LNCaP clone FGC (cell line): ENCODE measurements at places on chromosomes 16 and 17.

DNA sequence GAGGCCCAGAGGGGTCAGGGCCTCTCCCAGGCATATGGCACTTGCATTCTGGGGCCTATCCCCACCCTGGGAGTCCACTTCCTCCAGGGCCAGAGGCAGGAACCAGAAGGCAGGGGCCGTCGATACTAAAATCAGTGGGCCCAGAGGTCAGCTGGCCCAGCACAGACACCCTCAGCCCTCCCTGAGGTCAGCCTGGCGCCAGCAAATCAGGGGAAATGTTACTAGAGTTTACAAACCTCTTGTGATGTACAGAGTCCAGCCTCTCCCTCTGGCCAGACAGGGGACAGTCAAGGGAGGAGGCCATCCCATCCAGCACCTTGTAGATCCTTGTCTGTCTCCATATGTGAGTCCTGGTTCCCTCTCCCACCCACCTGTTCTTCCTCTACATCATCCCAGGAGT lies 10.8 kb downstream of the CDH5 start:
- no peak for DNase-seq

DNA sequence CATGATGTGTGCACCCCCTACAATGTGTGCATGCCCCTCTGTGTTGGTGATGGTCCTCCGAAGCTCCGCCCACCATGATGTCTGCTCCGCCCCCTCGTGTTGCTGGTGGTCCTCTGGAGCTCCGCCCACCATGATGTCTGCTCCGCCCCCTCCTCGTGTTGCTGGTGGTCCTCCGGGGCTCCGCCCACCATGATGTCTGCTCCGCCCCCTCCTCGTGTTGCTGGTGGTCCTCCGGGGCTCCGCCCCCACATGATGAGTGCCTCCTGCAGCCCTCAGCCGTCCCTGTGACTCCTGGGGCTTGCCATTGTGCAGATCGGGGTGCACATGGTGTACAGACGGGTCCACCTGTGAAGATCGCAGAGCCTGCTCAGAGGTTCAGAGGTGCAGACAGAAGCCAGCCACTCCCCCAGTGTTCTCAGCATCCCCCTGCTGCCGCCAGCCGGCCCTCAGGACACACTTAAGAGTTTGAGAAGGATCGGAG lies 129.1 kb upstream of the CHMP6 start:
- DNase-seq = no peak

DNA sequence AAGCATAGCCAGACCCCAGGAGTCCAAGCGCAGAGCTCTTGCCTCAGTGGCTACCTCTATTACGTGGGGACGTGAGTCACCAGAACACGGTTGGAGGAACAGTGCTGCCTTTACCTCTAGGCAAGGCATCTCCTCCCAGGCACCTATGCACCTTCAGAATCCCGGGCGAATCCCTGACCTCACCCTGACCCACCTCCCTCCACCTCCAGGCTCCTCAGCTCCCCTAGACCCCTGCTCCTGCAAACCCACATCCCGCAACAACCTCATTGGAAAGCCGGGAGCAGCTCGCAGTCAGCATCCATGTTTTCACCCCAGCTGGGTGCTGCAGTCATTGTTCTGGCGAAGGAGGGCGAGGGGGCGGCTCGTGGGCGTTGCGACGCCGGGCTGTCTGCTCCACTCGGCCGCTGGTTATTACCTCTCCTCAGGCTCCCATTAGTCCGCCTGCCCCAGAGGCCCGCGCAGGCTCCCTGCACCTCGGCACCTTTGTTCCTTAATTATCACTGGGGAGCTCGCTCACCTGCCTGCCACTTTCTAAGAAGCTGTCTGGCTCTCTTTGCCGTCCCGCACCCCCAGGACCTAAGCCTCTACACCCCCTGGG lies 24.6 kb upstream of the DLX4 start:
- no peak for DNase-seq

GRCh38 chr16:30656974-30657865 lies 1.0 kb upstream of the FBRS start:
- DNase-seq = no peak

DNA sequence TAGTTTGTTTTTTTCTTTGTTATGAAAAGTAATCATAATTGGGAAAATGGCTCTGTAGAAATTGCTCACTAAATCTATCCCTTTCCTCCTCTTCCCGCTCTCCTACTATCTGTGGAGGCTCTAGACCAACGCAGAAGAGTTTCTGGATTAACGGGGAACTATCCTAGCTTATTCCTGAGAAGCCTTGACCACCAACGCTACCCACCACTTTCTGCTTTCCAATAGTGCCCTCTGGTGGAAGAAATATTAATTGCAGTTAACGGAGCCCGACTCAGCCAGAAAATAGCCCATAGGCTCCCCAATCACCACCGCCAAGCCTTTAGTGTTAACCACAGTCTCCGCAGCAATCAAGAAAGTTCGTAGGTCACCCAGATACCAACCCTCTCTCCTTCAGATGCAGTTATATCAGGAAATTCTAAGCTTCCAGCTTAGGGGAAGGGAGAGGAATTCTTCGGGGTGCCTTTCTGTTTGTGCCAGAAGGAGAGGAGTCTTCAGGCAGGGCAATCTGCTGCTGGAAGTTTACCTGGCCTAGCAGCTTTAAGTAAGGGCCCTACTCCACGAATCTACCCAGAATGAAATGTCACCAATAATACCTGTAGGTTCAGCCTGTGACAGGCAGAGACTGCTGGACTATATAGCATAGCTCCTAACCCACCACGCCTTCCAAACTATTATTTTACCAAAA lies 23.0 kb upstream of the NSRP1 start:
- DNase-seq = no peak

- DNase-seq = no peak
Observed at GRCh38 chr16:2189252-2189893, 7.0 kb downstream of the CASKIN1 start.

DNA sequence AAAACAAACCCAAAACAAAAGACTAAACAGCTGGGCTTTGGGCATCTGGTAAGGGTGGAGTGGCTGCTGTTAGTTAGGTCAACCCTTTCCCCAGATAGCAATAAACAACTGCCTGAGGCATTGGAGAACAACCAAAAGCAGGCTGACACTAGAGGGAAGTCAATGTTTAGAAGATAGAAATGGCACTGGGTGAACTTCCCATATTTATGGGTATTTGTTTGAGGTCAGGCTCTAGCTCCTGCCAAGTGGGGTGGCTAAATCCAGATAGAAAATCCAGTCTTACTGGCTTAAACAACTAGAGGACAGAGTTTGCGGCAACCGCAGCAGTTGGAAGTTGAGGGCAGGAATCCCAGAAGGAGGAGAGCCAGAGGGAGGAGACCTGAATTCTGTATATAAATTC lies 79.4 kb downstream of the SDK2 start:
- peak; percentile 97 for DNase-seq

GRCh38 chr17:28760601-28761562 lies 17.1 kb downstream of the TRAF4 start:
- peak; percentile 98 for DNase-seq

- no peak for DNase-seq
Observed at GRCh38 chr17:78610951-78611511, 33.8 kb upstream of the DNAH17 start.

DNA sequence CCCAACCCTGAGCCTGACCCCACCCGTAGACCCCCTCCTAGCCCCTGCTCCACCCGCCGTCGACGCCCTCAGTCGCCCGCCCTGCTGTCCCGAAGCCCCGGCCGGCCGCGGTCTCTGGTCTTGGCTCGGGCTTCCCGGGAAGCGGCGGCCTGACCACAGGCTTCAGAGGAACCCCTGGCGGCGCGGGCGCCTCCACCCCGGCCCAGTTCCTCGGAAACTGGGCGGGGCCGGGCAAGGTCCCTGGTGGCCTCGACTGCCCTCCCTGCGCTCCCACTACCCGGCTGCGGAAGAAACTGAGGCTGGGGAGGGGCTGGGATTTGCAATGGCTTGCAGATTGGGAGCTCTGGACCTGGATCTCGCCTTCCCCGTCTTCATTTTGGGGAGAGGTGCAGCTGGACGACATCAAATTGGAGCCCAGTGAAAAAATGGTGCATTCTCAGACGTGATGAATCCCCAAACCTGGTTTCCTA lies 692 bp upstream of the SOCS1 start:
- no peak for DNase-seq

DNA sequence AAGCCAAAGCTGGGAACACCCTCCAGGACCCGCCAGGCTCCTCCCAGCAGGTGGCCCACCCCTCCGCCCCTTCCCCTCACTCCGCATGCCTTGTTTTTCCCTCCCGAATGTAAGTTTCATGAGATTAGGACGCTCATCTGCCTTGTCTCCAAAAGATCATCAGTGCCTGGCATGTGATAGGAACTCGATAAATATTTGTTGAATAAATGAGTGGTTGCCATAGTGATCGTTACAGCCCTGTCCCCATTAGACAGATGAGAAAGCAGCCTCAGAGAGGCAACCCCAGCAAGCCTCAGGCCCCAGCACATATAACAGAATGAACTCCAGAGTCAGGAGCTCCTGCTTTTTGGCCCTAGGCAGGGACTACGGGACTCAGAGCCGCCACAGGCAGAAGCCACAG lies 5.0 kb downstream of the CAMKK1 start:
- no peak for DNase-seq

DNA sequence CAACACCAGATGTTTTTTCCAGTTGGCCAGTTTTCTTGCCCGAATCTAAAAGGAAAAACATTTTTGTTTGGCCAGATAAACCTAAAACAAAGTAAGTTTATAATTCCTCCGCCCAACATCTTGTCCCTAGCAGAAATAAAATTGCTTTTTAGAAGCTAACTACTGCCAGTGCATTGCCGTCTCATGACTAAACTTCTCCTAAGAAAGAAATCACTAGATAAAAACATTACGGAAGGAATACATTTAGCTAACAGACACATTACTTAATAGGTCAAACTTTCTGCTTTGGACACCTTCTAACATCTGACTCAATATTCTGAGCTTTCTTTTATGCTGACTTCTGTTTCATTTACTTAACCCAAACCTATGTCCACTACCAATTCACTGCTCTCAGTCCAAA lies 36.2 kb downstream of the FBXL20 start:
- no peak for DNase-seq

- DNase-seq = no peak
Observed at GRCh38 chr17:61325382-61326073, 74.1 kb upstream of the TBX2 start.

GRCh38 chr17:73010414-73010813 lies 82.1 kb downstream of the SLC39A11 start:
- no peak for DNase-seq

DNA sequence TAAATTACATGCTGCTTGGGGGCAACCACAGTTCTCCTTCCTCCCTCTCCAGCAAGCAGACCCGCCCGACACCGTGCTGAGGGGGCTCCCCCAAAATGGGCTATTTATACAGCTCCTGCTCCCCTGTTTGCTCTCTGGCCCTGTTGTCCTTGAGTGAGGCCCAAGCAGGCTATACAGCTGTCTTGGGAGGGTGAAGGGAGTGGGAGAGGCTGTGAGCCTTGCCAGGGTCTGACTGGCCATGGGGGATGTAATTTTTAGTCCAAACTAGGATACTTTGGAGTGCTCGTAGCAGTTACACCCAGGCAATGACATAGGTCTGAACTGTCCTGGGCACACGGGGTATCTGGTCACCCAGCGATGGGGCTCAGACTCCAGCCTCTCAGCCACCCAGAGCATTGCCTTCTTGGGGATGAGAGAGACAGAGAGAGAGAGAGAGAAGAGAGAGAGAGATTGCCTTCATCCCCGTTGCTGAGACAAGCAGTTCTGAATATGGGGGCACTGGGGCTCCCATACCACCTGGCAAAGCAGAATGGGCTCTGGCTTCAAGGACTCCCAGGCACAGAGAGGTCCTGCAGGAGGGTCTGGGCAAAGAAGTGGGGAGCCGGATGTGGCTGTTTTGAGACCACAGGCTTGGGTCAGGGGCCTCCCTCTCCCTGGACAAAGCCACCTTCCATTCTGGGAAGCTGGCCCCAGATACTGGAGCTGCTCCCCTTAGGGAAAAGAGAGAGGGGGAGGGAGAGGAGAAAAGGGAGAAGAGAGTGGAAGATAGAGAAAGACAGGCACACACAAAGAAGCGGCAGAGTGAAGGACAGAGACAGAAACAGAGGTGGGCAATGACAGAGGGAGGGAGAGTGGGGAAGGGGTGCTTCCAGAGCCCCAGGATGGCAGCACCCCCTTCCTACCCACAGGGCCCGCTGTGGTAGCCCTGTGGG lies 10.7 kb upstream of the TMEM92 start:
- DNase-seq = no peak

GRCh38 chr17:27498615-27499309 lies 42.5 kb downstream of the KSR1 start:
- no peak for DNase-seq

GRCh38 chr17:34996422-34997285 lies 16.3 kb downstream of the LIG3 start:
- DNase-seq = peak; percentile 75

DNA sequence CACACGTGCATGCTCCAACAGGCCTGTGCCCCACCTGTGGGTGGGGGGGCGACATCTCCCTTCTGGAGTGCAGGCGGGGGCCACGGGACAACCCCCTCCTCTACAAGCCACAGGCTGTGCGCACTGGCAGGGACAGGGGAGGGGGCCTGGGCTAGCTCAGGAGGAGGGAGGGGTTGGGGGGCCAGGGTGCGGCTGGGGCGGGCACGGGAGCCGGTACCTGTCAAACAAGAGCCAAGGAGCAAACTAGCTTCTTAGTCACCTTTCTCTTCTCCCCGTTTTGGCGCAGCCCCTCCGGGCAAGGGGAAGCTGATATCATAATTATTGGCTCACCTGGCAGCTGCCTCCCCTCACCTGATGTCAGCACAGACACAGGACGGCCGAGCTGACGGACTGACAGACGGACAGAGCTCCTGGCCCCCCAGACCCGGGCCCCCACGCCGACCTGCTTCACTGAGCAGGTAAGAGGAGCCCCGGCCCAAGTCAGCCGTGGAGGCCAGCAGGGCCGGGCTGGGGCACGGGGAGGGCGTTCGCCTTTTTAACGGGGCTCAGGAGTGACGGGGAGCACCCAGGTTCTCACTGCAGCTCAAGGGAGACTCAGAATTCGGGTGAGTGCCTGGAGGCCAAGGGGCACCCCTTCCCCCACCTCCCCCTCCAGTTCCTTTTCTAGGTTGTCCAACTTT lies at the start of gene FOXN1:
FOXN1 (plus strand) TSS at position 363 of the 680 bp plus-strand sequence. CDS start 17,622 bp downstream, outside the sequence.
- DNase-seq = no peak

DNA sequence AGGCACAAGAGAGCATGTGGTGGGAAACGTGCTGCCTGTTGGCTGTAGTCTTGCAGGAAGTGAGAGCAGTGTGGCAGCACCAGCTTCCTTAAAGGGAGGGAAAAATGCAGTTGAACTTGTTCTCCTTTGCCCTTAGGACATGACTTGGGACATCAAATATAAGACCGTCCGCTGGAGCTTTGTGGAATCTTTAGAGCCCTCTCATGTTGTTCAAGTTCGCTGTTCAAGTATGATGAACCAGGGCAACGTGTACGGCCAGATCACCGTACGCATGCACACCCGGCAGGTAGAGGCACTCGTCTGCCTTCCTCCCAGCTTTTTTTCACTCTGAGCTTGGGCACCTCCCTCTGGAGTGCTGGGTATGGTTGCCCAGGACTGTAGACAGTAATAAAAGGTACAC lies 23.3 kb downstream of the GPR179 start:
- DNase-seq = peak; percentile 93

GRCh38 chr16:30569746-30570635 lies 1.5 kb downstream of the ZNF688 start:
- no peak for DNase-seq
